ENCODE measurements at places on chromosomes 4 and X. TPM values are rescaled to one million over a fixed set of nuclear protein-coding genes. Genes with fewer than 3 reads are reported as not detected.

PORCN gene
- 18.6 TPM for total RNA-seq

CXXC4 gene
- 1.6 TPM for total RNA-seq

ARMCX4 gene
- 8.3 TPM for total RNA-seq

SLITRK4 gene
- total RNA-seq: not detected

ATG4A gene
- 12.9 TPM for total RNA-seq

PPP2R2C gene
- total RNA-seq: 0.23 TPM

SUPT20HL1 gene
- total RNA-seq: not detected

PCDH10 gene
- 0.05 TPM for total RNA-seq

HMGN5 gene
- total RNA-seq: 3.9 TPM

THAP6 gene
- total RNA-seq: 25.7 TPM

CEP44 gene
- total RNA-seq: 21.2 TPM

APELA gene
- total RNA-seq: not detected

GSX2 gene
- not detected for total RNA-seq

- no peak overlapping the region for H3K4me3 ChIP-seq
- DNase-seq: no peak
- H3K4me1 ChIP-seq: no peaks in the 10 kb centered on the region
- H3K27me3 ChIP-seq: no peaks in the 10 kb centered on the region
Observed at GRCh38 chrX:19613645-19614323, 98.5 kb upstream of the MAP3K15 start.

- no peak overlapping the region for H3K4me3 ChIP-seq
- DNase-seq: no peak
- no peak overlapping the region for H3K27ac ChIP-seq
- no peaks in the 10 kb centered on the region for H3K36me3 ChIP-seq
- H3K27me3 ChIP-seq: peaks cover 3% of the 10 kb centered on the region
Observed at GRCh38 chrX:72052415-72053090, 79.2 kb downstream of the RTL5 start.

GRCh38 chr4:186149872-186150271 is 41.5 kb upstream of the CYP4V2 start:
- no peak for DNase-seq
- no peak overlapping the region for H3K4me3 ChIP-seq
- no peak overlapping the region for H3K27ac ChIP-seq

DNA sequence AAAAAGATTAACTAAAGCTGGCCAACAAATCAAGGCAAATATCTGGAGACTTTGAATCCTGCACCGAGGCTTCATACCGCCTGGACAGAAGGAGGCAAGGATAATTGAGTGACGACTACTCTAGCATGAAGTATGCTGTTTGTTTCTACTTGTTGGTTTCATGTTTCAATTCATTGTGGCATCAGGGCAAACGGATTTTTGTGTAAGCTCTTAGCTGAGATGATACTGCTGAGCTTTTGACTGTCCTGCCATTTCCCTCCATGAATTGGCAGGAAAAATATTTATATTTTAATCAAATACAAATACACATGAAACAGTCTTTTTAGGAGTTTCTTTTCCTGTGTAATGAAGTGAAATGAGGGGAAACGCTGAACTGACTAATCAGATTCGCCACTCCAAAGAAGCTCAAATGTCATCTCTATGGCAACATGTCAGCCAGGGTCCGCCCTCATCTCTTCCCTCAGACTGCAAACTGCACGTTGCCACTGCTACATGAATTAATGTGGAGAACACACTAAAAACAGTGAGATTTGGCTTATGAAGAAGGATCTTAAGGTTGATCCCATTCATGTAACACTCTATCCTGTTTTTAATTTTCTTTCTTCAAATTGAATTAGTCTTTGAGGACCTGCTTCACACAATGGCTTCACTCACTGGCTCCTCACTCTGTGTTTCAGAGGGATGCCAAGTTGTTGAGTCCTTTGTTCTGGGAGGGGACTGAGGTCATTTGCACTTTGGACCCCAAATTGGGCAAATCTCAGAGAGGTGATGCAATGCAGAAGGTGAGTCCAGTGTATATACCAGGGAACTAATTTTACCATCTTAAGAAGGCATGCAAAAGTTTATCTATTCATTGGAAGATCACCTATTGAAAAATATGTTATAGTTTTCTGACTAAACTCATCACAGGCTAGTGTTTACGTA is 149.6 kb upstream of the MID1 start:
- H3K27ac ChIP-seq: no peak overlapping the region
- H3K27me3 ChIP-seq: no peaks in the 10 kb centered on the region
- H3K4me3 ChIP-seq: no peak overlapping the region
- no peak for DNase-seq
- H3K36me3 ChIP-seq: no peaks in the 10 kb centered on the region

- no peak overlapping the region for H3K4me3 ChIP-seq
- no peaks in the 10 kb centered on the region for H3K36me3 ChIP-seq
- no peaks in the 10 kb centered on the region for H3K4me1 ChIP-seq
- H3K27me3 ChIP-seq: no peaks in the 10 kb centered on the region
Observed at GRCh38 chr4:138267835-138268234, 25.7 kb upstream of the SLC7A11 start.

- DNase-seq: no peak
- H3K27ac ChIP-seq: no peak overlapping the region
- H3K27me3 ChIP-seq: no peaks in the 10 kb centered on the region
- H3K4me3 ChIP-seq: no peak overlapping the region
- no peaks in the 10 kb centered on the region for H3K36me3 ChIP-seq
Observed at GRCh38 chrX:94655180-94655579, 981.2 kb downstream of the FAM133A start.

DNA sequence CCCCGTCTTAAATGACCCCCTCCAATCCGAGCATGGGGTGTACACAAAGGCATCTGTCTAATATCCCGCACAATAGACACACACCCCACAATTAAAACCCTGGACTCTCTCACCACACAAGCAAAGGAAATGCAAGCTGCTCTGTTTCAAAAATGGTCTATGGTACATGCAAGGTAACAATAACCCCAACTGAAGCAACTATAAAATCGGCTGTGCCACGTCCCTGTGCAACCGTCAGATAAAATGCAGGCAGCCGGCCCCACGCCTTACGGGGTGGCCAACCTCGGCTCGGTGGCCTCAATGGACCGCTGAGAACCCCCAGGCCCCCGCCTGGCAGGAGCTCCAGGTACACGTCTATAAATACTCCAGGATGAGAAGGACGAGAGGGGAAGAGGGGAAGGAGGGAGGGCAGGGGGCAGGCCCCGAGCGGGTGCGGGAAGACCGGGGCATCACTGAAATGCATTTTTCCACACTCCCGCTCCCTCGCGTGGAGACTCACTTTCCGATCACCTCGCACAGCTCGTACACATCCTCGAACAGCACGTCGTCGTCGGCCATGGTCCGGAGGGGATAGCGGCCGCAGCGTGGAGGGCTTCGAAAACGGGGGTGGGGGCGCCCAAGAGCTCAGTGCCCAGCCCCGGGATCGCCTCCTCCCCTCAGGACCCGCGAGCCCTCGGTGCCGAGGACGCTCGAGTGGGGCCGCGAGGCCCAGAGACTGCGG is 763 bp downstream of the CASK start:
- no peaks in the 10 kb centered on the region for H3K27me3 ChIP-seq
- H3K4me3 ChIP-seq: peak overlapping the region; percentile 61
- peak; percentile 86 for DNase-seq
- no peaks in the 10 kb centered on the region for H3K4me1 ChIP-seq

- peak; percentile 59 for DNase-seq
- peaks cover 6% of the 10 kb centered on the region for H3K27me3 ChIP-seq
- no peak overlapping the region for H3K4me3 ChIP-seq
Observed at GRCh38 chrX:153870288-153870690, 15.7 kb downstream of the L1CAM start.

DNA sequence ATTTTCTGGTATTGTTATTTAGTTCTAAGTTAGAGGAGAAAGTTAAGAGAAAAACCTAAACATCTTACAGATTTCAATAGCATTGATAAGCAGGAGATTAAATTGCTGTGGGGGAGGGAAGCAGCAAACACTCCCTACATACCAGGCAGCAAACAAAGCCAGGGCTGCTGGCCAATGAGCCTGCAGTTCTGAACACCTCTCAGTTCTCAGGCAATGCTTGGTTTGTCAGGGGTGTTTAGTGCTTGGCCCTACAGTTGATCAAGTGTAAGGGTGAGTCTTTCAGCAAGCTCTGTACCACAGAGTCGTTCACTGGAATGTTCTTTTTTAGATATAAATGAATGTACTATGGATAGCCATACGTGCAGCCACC is 38.6 kb downstream of the EGFL6 start:
- DNase-seq: no peak
- H3K36me3 ChIP-seq: no peaks in the 10 kb centered on the region
- H3K27ac ChIP-seq: no peak overlapping the region
- no peak overlapping the region for H3K4me3 ChIP-seq

GRCh38 chr4:111650146-111650545 is 495.1 kb upstream of the FAM241A start:
- H3K27ac ChIP-seq: no peak overlapping the region
- H3K4me1 ChIP-seq: no peaks in the 10 kb centered on the region
- H3K4me3 ChIP-seq: no peak overlapping the region
- DNase-seq: no peak
- no peaks in the 10 kb centered on the region for H3K27me3 ChIP-seq

DNA sequence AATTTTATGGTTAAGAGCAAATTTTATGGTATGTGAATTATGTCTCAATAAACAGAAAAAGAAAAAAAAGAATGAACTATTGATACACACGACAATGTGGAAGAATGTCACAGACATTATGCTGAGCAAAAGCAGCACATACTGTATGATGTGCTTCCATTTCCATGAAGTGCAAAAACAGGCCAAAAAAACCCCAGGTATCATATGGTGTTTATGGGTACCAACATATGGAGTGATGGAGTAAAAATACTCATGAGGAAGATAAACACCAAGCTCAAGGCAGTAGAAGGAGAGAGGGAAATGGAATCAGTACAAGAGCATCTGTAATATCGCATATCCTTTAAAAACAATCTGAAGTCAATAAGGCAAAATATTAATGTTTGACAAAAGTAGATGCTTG is 4.2 kb upstream of the GATA1 start:
- peaks cover 24% of the 10 kb centered on the region for H3K27me3 ChIP-seq
- no peaks in the 10 kb centered on the region for H3K36me3 ChIP-seq
- H3K4me3 ChIP-seq: no peak overlapping the region
- no peaks in the 10 kb centered on the region for H3K4me1 ChIP-seq
- no peak overlapping the region for H3K27ac ChIP-seq

DNA sequence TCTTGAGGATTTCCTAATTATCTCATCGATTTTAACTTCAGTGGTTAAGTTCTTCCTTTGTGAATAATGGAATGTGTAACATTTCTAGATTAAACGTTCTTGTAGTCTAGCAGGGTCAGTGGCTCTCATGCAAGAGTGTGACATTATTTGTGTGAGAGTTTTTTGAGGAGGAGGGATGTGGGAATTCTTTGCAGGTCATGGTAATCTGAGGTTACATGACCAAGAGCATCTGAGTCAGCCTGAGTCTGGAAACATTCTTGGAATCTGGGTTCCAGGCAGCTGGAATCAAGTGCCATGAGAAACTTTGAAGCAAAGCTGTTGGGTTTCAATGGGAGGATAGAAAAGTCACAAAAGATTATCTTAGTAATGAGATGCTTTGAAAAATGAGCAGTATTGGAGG is 49.5 kb downstream of the GK start:
- H3K4me1 ChIP-seq: no peaks in the 10 kb centered on the region
- no peaks in the 10 kb centered on the region for H3K27me3 ChIP-seq
- no peak overlapping the region for H3K4me3 ChIP-seq
- H3K36me3 ChIP-seq: no peaks in the 10 kb centered on the region

GRCh38 chr4:52912608-52913007 is 50.5 kb downstream of the RASL11B start:
- peaks cover 2% of the 10 kb centered on the region for H3K36me3 ChIP-seq
- H3K4me3 ChIP-seq: no peak overlapping the region
- DNase-seq: no peak
- H3K27me3 ChIP-seq: no peaks in the 10 kb centered on the region
- no peaks in the 10 kb centered on the region for H3K4me1 ChIP-seq

- H3K27me3 ChIP-seq: no peaks in the 10 kb centered on the region
- DNase-seq: no peak
- no peaks in the 10 kb centered on the region for H3K36me3 ChIP-seq
- no peaks in the 10 kb centered on the region for H3K4me1 ChIP-seq
Observed at GRCh38 chrX:94051926-94052325, 377.9 kb downstream of the FAM133A start.

- H3K27me3 ChIP-seq: no peaks in the 10 kb centered on the region
- no peaks in the 10 kb centered on the region for H3K36me3 ChIP-seq
- H3K4me3 ChIP-seq: no peak overlapping the region
- no peak for DNase-seq
- H3K27ac ChIP-seq: no peak overlapping the region
Observed at GRCh38 chrX:130497531-130497930, 95.7 kb downstream of the RBMX2 start.

GRCh38 chr4:91256043-91256442 is 1047.7 kb upstream of the GRID2 start:
- H3K36me3 ChIP-seq: no peaks in the 10 kb centered on the region
- H3K27ac ChIP-seq: no peak overlapping the region
- DNase-seq: no peak
- H3K4me1 ChIP-seq: no peaks in the 10 kb centered on the region
- H3K27me3 ChIP-seq: no peaks in the 10 kb centered on the region
- H3K4me3 ChIP-seq: no peak overlapping the region

GRCh38 chr4:149823769-149824221 is 8.2 kb upstream of the IQCM start:
- H3K36me3 ChIP-seq: no peaks in the 10 kb centered on the region
- H3K4me1 ChIP-seq: no peaks in the 10 kb centered on the region
- H3K27ac ChIP-seq: no peak overlapping the region
- DNase-seq: no peak
- no peak overlapping the region for H3K4me3 ChIP-seq
- H3K27me3 ChIP-seq: no peaks in the 10 kb centered on the region

DNA sequence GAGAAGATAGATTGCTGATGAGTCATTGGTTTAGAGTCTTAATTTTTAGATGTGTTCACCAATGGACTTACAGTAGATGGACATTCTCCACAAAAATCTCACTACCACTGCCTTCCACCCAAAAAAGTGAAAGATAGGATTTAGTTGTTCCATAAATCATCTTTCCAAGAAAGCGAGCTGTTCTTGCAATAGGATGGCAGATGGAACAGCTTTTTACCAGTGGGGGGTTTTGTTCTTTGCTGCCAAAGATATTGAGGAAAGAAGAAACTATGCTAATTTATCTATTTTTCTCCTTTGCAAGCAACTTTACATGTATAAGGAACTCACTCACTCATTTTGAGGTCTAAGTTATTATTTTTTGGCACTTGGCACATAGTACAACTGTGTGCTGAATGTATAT is 109.5 kb downstream of the ADGRL3 start:
- H3K4me1 ChIP-seq: no peaks in the 10 kb centered on the region
- no peak for DNase-seq
- no peak overlapping the region for H3K27ac ChIP-seq
- H3K36me3 ChIP-seq: no peaks in the 10 kb centered on the region
- no peak overlapping the region for H3K4me3 ChIP-seq

- DNase-seq: no peak
- no peaks in the 10 kb centered on the region for H3K4me1 ChIP-seq
- no peaks in the 10 kb centered on the region for H3K27me3 ChIP-seq
- H3K36me3 ChIP-seq: no peaks in the 10 kb centered on the region
- no peak overlapping the region for H3K27ac ChIP-seq
Observed at GRCh38 chrX:154987940-154988339, 34.6 kb downstream of the F8 start.

- no peak for DNase-seq
- no peaks in the 10 kb centered on the region for H3K27me3 ChIP-seq
- H3K27ac ChIP-seq: peak overlapping the region; percentile 79
- no peaks in the 10 kb centered on the region for H3K36me3 ChIP-seq
- H3K4me3 ChIP-seq: no peak overlapping the region
- peaks cover 63% of the 10 kb centered on the region for H3K4me1 ChIP-seq
Observed at GRCh38 chr4:139975830-139976272, 178.1 kb downstream of the MAML3 start.
